Osteoblast (primary cell): ENCODE measurements at places on chromosomes 12 and 14. TPM values are rescaled to one million over a fixed set of nuclear protein-coding genes. Genes with fewer than 3 reads are reported as not detected.
A peak's percentile ranks its signal among the peaks of the same experiment; 100 is the strongest.

DNA sequence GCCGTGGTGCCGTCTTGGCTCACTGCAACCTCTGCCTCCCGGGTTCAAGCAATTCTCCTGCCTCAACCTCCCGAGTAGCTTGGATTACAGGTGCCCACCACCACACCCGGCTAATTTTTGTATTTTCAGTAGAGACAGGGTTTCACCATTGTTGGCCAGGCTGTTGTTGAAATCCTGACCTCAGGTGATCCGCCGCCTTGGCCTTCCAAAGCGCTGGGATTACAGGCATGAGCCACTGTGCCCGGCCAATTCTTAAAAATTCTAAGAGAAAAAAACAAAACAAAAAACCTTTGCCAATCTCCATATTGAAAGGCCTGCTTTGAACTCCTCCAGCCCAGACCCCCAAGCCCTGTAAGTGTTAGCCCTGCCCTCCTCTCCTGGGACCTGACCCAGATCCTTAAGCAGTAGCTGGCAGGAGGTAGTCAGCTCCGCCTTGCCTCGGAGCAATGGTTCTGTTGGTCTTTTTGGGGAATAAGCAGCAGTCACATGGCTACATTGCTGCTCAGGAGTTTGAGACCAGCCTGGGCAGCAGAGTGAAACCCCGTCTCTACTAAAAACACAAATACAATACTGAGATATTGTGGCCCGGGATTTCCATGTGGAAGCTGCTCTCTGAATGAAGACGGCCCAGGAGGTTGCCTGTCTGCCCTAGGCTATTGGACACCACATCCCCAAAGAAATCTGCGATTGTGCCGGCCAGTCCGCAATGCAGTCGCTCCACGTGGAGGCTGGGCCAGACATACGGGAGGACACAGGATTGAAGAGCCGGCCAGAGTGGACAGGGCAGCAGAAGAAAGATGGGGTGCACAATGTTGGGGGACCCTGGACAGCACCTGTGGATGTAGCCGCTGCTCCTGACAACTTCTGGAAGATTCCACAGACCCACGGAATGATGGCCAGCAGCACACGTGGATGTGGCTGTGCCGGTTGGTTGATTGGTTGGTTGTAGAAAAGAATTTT, 28.8 kb upstream of the BEGAIN start:
- H3K27me3 ChIP-seq: peaks cover 45% of the 10 kb centered on the region
- H3K36me3 ChIP-seq: no peaks in the 10 kb centered on the region
- H3K4me3 ChIP-seq: no peak overlapping the region
- H3K4me1 ChIP-seq: peaks cover 7% of the 10 kb centered on the region

GRCh38 chr12:65605019-65605418, 219.3 kb upstream of the HMGA2 start:
- H3K4me1 ChIP-seq: peaks cover 67% of the 10 kb centered on the region
- peak overlapping the region; percentile 99 for H3K27ac ChIP-seq
- H3K4me3 ChIP-seq: no peak overlapping the region
- DNase-seq: no peak
- peaks cover 22% of the 10 kb centered on the region for H3K36me3 ChIP-seq

GRCh38 chr14:71652368-71652767, 279.9 kb upstream of the RGS6 start:
- H3K4me3 ChIP-seq: no peak overlapping the region
- no peaks in the 10 kb centered on the region for H3K27me3 ChIP-seq
- peaks cover 26% of the 10 kb centered on the region for H3K4me1 ChIP-seq
- DNase-seq: no peak

- no peak overlapping the region for H3K4me3 ChIP-seq
- H3K27me3 ChIP-seq: no peaks in the 10 kb centered on the region
- no peaks in the 10 kb centered on the region for H3K4me1 ChIP-seq
- no peak for DNase-seq
- H3K27ac ChIP-seq: no peak overlapping the region
These were observed 311.5 kb downstream of the ATP23 start for GRCh38 chr12:58252914-58253313.

DNA sequence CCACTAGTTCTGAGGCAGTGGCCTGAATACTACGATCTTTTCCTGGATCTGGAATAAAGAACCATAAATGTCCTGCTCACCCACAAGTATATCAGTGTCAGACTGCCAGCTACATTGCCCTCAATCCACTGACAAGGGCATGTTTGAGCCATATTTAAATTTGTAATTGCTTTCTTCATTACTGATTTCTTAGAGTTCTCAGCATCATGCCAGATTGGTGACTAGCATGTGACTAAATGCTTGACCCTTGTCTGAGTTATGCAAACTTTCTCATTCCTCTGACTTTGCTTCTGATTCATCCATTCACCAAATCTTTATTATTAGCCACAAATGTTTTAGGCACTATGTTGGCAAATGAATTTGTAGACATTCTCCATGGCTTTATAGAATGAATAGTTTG, 143.6 kb upstream of the SLC16A7 start:
- no peaks in the 10 kb centered on the region for H3K36me3 ChIP-seq
- H3K27ac ChIP-seq: peak overlapping the region; percentile 53
- H3K4me3 ChIP-seq: no peak overlapping the region

DNA sequence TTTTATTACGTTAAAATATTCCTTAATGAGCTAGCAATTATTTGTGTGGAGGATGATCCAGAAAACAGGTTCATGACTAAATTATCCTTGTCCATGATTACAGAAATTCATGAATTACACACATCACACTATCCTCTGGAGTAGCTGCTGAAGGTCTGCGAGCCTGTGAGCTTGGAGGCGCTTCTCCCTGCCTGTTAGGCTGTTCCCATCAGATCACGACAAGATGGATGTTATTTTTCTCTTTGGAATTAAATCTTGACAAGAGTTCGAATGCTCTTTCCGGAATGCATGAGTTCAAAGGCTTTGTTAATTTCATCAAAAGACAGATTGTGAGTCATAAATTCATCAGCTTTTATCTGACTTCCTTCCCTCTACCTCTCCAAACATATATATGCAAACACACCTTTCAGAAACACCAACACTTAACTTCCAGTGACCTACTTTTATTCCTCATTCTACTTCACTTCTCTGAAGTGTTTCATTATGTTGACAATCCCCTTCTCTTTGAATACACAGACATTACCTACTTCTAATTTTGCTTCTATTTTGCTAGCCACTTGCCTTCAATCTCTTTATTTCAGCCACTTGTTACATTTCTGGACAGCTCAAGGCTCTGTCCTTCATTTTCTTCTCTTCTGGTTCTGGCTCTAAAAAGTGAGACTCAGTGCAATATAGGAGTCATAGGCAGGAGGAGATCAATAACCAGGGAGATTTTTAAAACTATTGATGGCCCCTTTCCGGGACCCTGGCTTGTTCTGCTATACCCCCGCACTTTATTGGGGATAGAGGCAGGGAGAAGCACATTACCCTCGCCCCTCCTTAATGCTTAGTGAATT, 274.6 kb downstream of the BTG1 start:
- no peaks in the 10 kb centered on the region for H3K27me3 ChIP-seq
- peak; percentile 3 for DNase-seq
- H3K27ac ChIP-seq: no peak overlapping the region

DNA sequence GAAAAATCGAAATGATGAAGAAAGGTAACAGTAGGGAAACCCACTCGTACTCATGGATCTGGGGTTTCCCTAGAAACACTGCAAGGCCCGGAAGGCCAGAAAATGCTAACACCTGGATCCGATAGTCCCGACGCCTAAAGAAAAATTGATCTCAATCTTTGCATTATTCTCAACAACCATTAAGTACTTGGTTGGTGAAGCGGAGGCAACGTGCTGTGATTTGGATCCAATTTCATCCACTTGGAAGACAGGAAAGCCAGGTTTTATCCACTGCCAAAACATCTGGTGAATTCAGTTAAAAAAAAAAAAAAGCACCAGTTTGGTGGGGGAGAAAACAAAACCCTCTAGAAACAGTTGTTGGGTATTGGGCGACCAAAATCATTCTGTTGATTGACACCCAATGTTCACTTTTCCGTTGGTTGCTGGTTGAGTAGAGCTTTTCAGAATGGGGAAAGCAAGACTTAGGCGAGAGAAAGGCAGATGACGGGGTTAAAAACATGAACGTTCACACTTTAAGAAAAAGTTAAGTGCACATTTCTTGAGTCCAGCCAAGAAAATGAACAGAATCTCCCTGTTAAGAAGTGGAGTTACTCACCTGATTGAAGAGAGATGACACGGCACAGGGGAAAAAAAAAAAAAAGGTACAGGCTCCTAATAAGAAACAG, 41.9 kb upstream of the MED13L start:
- H3K4me1 ChIP-seq: peaks cover 28% of the 10 kb centered on the region
- peak overlapping the region; percentile 94 for H3K27ac ChIP-seq
- H3K36me3 ChIP-seq: no peaks in the 10 kb centered on the region
- peak overlapping the region; percentile 42 for H3K4me3 ChIP-seq
- DNase-seq: no peak

DNA sequence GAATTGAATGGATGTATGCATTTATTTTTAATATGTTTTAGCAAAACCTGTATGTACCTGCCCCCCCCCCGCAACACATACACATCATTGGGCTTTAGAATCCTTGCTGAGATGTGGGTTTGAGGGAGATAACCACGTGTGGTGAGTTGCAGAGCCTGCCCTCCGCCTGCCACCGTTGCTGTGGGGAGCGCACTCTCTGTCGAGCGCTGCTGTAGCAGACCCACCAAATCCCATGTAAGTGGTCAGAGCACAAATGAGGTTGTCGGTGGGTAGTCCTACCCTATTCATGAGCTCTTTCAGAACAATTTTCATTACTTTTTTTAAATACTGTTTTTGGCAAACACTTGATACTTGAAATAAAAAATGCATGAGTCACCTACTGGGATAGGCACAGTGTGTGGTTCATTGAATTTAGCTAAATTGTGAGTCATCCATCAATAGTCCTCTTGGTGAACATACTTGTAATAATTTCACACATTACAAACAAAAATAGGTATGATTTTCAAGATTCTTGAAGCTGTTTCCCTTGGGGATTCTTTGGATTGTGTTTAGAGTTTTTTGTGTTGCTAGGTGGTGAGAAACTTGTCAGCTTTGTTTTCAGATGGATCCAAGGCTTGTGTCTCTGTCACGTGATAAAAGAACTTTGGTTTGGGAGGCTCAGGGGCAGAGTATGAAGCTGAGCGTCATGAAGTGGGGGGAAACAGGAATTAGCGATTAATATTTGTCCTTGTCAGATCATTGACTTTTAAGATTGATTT, 107.6 kb downstream of the PTCSC3 start:
- H3K27me3 ChIP-seq: no peaks in the 10 kb centered on the region
- peaks cover 9% of the 10 kb centered on the region for H3K4me1 ChIP-seq
- no peak overlapping the region for H3K4me3 ChIP-seq

DNA sequence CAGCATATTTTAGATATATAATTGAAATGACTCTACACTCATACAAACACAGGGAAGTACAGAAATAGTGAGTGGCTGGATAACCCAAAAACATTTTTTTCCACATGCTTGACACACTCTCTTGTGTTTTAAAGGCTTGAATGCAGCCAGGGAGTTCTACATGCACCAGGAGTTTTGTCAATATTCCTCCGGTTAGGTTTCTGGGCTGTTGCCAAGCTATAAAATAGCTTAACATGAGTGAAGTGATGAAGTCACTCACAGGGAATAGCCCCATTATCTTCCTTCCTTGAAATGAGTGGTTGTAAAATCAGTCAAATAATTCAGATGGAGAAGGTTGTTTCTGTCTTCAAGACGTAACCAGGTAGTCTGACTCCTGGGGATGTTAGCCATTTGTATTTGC, 582.7 kb downstream of the SLC6A15 start:
- no peaks in the 10 kb centered on the region for H3K36me3 ChIP-seq
- DNase-seq: no peak
- no peaks in the 10 kb centered on the region for H3K27me3 ChIP-seq
- no peak overlapping the region for H3K4me3 ChIP-seq
- no peaks in the 10 kb centered on the region for H3K4me1 ChIP-seq

DNA sequence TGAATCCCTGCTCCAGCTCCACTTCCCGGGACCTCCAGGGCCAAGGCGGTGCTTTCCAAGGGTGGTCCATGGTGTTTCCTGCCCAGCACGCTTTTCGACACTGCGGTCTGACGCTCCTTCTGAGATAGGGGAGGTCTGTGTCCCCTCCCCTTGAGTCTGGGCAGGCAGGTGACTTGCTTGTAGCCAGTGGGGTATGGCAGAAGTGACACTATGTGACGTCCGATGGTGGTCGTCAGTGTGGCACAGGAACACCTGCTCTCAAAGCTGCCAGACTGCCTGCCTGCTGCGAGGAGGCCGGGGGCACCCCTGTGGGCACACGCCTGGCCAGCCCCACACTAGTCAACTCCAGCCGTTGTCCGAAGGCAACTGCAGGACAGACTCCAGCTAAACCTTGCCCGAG, 16.0 kb upstream of the TRAF3 start:
- no peak overlapping the region for H3K27ac ChIP-seq
- no peak overlapping the region for H3K4me3 ChIP-seq
- H3K4me1 ChIP-seq: no peaks in the 10 kb centered on the region
- DNase-seq: peak; percentile 58

GRCh38 chr12:80756875-80757274, 40.2 kb downstream of the MYF5 start:
- H3K4me3 ChIP-seq: no peak overlapping the region
- peak; percentile 55 for DNase-seq
- peaks cover 18% of the 10 kb centered on the region for H3K4me1 ChIP-seq
- H3K27ac ChIP-seq: no peak overlapping the region
- H3K27me3 ChIP-seq: no peaks in the 10 kb centered on the region

DNA sequence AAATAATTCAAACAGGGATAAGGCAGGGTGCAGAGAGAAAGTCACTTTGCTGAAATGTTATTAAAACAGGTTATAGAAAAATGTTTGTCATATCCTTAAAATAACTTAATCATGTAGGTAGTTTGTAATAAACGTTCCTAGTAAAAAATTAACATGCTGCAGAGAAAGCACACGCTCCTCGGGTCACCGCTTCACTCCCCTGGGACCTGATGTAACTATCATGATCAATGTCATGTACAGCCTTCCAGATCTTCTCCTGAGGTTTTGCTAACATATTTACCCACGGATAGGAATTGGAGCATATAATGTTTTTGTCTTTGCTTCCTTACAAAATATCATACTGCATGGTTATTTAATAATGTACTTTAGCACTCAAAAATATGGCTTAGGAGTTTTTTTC, 285.1 kb upstream of the TMEM132C start:
- H3K4me3 ChIP-seq: no peak overlapping the region
- H3K27ac ChIP-seq: no peak overlapping the region
- DNase-seq: no peak
- no peaks in the 10 kb centered on the region for H3K36me3 ChIP-seq

GRCh38 chr14:104515059-104515810, 64.3 kb upstream of the C14orf180 start:
- H3K27me3 ChIP-seq: no peaks in the 10 kb centered on the region
- no peak overlapping the region for H3K27ac ChIP-seq
- no peaks in the 10 kb centered on the region for H3K4me1 ChIP-seq
- H3K4me3 ChIP-seq: no peak overlapping the region

The LMBR1L gene
- 57.2 and 60.4 TPM in 2 replicates for total RNA-seq

The COPZ1 gene
- total RNA-seq: 96.9 and 104 TPM in 2 replicates

The MON2 gene
- 63.0 and 69.8 TPM in 2 replicates for total RNA-seq

The VASH1 gene
- 4.0 and 5.6 TPM in 2 replicates for total RNA-seq
